Forelimb muscle (tissue), 1 donor: ENCODE measurements at places on chromosomes 16 and 17. TPM values are rescaled to one million over a fixed set of nuclear protein-coding genes. Genes with fewer than 3 reads are reported as not detected.

GRCh38 chr17:4100883-4101756, 41.7 kb downstream of the ZZEF1 start:
- DNase-seq: no peak

DNA sequence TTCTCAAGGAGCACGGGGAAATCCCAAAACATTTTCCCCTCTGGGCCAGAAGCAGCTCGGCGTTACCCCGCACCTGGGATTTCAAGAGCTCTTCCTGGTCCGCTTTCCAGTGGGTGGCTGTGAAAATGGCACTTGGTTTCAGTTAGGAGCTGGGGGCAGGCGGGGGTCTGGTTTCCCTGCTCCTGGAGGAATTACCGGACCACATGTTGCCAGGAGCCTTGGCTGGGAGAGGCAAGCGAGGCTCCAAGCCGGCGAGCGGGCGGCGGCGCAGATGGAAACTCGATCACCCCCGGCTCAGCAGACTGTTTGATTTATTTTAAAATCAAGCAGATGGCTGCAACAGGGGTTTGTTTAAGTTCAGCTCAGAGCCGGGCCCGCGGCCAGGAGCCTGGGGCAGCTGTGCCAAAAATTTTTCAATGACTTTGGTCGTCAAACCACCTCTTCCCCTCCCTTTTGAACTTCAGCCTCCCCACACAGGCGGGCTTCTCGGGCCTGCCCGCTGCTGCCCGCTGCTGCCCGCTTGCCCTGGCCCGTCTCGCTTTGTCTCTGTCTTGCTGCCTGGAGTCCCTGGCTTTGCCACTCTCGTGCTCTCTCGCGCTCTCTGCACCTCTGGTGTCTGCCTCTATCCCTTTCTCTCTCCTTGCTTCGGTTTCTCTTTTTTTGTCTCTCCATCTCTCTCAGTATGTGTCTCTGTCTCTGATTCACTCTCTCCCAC, 108.0 kb upstream of the CIBAR2 start:
- no peak for DNase-seq

Gene RNF112
- 3.5 TPM for polyA plus RNA-seq

- DNase-seq: no peak
Observed at GRCh38 chr16:3094289-3095027, 4.6 kb downstream of the ZSCAN10 start.
